Osteocyte (in vitro differentiated cells): ENCODE measurements at places on chromosomes 7 and 10. TPM values are rescaled to one million over a fixed set of nuclear protein-coding genes. Genes with fewer than 3 reads are reported as not detected.

Gene GBX1
- total RNA-seq = not detected in 2 replicates

Gene AKR1C2
- total RNA-seq = not detected in 2 replicates

Gene SND1
- total RNA-seq = 227 and 229 TPM in 2 replicates

Gene HSPA12A
- 3.9 and 4.0 TPM in 2 replicates for total RNA-seq

Gene SEMA3D
- total RNA-seq = 18.6 and 19.4 TPM in 2 replicates

Gene RBP3
- not detected in 2 replicates for total RNA-seq

Gene POU6F2
- total RNA-seq = 0.63 and 0.78 TPM in 2 replicates

Gene PTN
- total RNA-seq = 77.8 and 83.0 TPM in 2 replicates

Gene CALML5
- not detected in 2 replicates for total RNA-seq

Gene SDK1
- 5.4 and 5.6 TPM in 2 replicates for total RNA-seq

Gene TFPI2
- 58.7 and 61.3 TPM in 2 replicates for total RNA-seq

Gene MYH16
- total RNA-seq = not detected in 2 replicates

Gene PILRA
- total RNA-seq = 1.8 and 2.5 TPM in 2 replicates

Gene TRIL
- 3.5 and 4.0 TPM in 2 replicates for total RNA-seq

Gene AGR3
- not detected in 2 replicates for total RNA-seq

Gene KCNK18
- not detected in 2 replicates for total RNA-seq

Gene GIMAP8
- not detected in 2 replicates for total RNA-seq

Gene TYW1
- total RNA-seq = 16.3 and 17.2 TPM in 2 replicates

Gene FEZF1
- not detected in 2 replicates for total RNA-seq

Gene SEMA3E
- 1.6 and 2.5 TPM in 2 replicates for total RNA-seq

Gene ASZ1
- not detected in 2 replicates for total RNA-seq

Gene CCDC172
- not detected in 2 replicates for total RNA-seq

Gene NUDT5
- total RNA-seq = 56.2 and 57.6 TPM in 2 replicates

Gene TMEM273
- not detected in 2 replicates for total RNA-seq

Gene GHRHR
- not detected in 2 replicates for total RNA-seq

Gene RHBDD2
- total RNA-seq = 44.8 and 50.7 TPM in 2 replicates

Gene SDHAF3
- total RNA-seq = 10.0 and 11.1 TPM in 2 replicates

Gene SMKR1
- total RNA-seq = not detected in 2 replicates

Gene TAS2R41
- not detected in 2 replicates for total RNA-seq

Gene VSTM2A
- total RNA-seq = not detected in 2 replicates

Gene TYSND1
- 13.8 and 15.6 TPM in 2 replicates for total RNA-seq

Gene LRRC18
- total RNA-seq = not detected in 2 replicates
